Right atrium auricular region (tissue), 2 donors: ENCODE measurements at places on chromosomes 12 and 14. TPM values are rescaled to one million over a fixed set of nuclear protein-coding genes. Genes with fewer than 3 reads are reported as not detected.

Gene GPRC5D
- total RNA-seq, result not detected

Gene DPPA3
- total RNA-seq, result not detected

Gene NKX2-1
- not detected for total RNA-seq

Gene INHBC
- not detected for total RNA-seq

Gene DBX2
- total RNA-seq, result 0.19 TPM

Gene SSTR1
- total RNA-seq, result 1.8 TPM

Gene DCN
- 1,906 TPM for total RNA-seq

Gene CCDC177
- not detected for total RNA-seq

Gene GSC
- total RNA-seq, result not detected
